ENCODE measurements at places on chromosomes 12 and 14.

- no peak for DNase-seq
These were observed 1.6 kb upstream of the ATP2B1 start for GRCh38 chr12:89709995-89710872.

GRCh38 chr12:116604178-116604895 is 45.2 kb downstream of the MAP1LC3B2 start:
- DNase-seq: no peak

GRCh38 chr14:71469643-71470335 is 462.4 kb upstream of the RGS6 start:
- DNase-seq: no peak

DNA sequence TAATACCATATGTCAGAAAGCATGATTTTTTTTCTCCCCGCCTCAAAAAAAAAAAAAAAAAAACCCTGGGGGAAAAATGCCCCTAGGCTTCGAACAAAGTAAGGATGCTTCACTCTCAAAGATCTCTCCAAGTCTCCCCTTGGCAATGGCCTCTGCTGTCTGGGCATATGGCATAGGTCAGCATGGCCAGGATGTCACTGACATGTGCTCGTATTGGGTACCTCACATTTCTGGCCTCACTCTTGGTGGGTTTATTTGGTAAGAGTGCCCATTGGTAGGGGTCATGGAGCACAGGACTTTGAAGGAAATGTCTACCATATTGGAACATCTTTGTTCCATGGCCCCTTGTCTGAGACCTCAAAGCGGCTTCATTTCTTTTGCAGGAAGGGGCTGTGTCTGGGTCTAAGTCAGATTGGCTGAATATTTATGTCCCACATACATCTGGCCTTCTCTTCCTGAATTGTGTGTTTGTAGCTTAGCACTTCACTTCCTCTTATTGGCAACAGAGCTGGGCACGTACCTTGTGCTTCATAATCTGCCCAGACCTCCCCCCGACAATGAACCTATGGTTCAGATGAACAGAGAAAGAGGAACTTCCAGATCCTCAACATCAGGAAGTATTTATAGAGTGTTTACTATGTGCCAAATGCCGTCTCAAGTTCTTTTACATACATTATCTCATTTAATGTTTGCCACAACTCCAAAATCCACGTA is 36.3 kb upstream of the OAS1 start:
- DNase-seq: no peak

DNA sequence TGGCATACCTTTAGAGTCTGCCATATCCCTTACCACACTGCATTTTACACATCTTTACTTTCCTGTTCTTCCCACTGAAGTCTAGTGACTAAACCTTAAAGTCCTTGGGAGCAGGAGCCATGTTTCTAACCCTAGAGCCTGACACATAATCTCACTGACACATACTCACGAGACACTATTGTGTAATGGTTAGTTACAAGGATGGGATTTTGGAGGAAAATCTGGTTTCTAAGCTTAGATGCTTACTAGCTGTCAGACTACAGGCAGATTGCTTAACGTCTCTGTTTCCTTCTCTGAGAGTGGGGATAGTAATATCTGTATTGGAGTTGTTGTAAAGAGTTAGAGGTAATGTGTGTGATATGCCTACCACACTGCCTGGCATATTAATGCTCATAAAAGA is 6.2 kb upstream of the DYRK4 start:
- DNase-seq: no peak

GRCh38 chr12:122060081-122060501 is 18.5 kb upstream of the MLXIP start:
- DNase-seq: no peak

- no peak for DNase-seq
These were observed 91.8 kb downstream of the NUAK1 start for GRCh38 chr12:106046947-106047346.

DNA sequence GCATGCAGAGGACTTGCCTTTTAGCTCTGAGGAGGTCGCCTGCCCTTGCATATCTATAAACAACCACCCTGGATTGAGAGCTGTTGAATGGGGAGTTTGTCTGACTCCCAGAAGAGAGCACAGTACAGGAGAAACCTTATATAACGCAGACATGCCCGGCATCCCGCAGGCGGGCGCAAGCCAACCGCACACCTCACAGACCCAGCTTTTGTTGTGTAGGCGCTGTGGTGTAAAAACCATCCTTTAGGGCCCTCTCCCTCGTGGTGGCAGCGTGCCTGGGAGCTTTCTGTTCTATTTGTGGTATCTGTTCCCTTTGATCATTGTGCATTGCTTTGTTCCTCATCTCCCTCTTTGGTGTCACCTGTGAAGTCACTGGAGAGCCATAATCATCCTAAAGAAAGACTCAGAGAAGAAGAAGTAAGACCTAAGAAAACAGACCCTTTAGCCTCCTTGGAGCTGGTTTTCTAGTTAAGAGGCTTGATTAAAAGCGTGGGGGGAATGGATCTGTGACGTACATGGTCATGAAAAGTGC is 77.7 kb downstream of the ETV6 start:
- no peak for DNase-seq

- peak; percentile 93 for DNase-seq
These were observed 10.8 kb downstream of the FBXL14 start for GRCh38 chr12:1583421-1584078.

GRCh38 chr12:97876780-97877179 is 414.2 kb downstream of the RMST start:
- no peak for DNase-seq

- peak; percentile 44 for DNase-seq
These were observed 1.1 kb downstream of the ADSS1 start for GRCh38 chr14:104724981-104725771.

DNA sequence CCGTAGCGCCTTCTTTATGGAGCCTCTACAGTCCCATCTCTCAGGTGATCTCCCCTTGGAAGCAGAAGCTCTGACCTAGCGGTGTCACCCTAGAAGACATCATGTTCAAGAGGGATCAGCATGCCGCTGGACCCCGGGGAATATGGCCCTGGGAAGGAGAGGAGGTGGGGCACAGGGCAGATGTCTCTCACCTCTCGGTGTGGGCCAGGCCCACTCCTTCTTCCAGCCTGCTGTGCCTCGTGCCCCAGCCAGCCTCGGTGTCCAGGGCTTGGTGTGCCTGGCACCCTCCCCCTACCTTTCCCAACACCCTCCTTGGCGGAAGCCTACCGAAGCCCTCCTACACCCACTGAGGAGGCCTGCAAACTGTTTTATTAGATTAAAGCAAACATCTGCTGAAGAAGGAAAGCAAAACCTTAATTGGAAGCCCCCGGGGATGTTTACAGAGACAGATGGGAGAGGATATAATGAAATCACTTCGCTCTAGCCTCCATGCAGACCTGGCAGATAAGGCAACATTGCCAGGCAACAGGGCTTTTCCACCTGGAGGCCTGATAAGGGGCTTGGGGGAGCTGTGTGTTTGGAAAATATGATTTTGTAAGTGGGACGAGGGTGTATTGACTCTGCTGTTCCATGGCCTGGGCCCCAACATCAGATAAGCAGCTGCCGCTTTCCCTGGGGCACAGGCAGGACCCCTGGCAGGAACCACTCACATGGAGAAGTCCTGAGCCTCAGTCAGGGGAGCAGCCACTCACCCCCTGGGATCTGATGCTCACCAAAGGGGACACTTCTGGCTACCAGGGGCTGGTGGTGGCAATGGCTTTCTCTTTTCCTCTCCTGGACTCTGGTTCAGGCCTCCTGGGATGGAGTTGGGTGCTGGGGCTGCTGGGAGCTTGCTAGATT is 5.7 kb upstream of the CHGA start:
- DNase-seq: no peak

DNA sequence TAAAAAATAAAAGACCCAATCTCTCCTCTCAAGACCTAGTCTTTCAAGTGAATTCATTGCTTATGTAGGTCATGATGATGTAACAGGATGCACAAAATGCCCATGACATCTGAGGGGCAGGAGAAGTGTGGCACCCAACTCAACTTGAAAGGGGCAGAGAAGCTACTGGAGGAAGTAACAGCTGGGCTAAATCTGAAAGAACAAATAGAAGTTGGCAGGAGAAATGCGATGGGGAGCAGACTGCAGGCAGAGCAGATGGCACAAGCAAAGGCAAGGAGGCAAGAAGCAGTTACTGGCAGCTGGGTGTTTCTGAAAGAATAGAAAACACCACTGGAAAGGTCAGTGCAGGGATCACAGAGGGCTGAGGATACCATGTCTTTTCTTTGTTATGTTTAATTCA is 14.6 kb downstream of the SLC38A4 start:
- DNase-seq: no peak

DNA sequence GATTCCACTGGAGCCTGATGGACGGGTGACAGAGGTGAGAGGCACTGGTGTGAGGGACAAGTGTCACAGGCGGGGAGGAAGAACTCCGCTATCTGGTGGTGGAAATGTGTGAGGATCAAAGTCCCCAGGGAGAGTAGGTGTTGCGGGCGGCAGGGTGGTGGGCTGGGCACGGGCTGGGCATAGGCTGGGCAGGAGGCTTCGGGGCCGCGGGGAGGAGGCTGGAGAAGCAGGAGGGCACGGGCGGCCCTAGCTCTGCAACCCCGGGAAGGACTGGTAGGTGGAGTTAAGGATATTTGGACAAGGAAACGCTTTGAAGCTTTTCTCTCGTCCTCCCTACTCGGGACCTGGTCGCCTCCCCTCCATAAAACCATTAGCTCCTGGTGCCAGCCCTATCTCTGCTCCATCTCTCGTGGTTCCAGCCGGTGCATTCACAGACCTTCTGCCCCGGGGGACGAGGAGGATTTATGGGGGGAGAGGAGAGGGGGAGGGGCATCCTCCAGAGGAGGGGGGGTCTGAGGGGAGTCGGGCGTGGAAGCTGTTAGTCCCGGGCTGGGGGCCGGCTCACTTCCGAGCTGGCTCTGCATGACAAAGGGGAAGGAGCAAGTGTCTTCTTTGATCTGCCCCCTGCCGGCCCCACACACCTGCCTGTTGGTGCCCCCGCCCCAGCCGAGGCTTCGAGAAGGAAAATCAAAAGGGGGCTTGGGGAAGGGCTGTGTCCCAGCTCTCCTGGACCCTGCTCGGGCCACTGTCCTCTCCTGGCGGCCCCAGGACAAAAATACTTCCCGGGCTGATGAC is 504 bp downstream of the WNT5B start:
- DNase-seq: no peak

GRCh38 chr12:25975682-25976081 is 17.2 kb downstream of the RASSF8 start:
- DNase-seq: no peak

- no peak for DNase-seq
These were observed 17.3 kb upstream of the DNAH10 start for GRCh38 chr12:123744836-123745235.

DNA sequence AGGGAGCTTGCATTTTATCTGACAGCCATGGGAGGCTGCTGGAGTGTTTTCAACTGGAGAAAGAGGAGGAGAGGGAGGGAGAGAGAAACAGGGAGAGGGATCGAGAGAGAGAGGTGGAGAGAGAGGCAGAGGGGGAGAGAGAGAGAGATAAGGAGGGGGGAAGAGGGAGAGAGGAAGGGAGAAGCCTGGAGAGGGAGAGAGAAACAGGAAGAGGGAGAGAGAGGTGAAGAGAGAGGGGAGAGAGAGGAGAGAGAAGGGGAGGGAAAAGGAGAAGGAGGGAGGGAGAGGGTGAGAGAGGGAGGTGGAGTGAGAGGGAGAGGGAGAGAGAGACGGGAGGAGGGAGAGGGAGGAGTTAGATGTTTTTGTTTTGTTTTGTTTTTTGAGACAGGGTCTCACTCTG is 45.6 kb downstream of the DNAH10 start:
- DNase-seq: no peak

DNA sequence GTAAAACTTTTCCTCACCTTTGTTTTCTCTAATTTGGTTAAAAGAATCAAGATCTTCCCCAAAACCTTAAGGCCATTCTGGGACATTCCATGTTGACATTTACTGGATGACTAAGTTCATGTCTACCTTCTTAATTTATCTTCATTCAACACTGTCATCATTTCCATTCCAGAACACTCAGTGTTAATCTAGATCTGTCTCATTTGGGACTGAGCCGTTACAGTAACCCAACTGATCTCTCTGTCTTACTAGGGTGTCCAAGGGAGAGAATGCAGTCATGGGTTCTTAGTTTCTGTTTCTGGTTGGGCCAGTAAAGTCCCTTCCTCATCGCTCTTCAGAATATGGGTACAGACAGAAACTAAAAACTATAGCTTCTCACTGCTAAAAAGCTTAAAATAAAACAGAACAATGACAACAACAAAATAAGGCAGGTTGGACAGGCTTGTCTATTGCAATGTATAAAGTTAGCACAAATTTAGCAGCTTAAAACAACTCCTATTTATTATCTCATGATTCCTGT is 144.8 kb downstream of the ASCL1 start:
- DNase-seq: no peak

DNA sequence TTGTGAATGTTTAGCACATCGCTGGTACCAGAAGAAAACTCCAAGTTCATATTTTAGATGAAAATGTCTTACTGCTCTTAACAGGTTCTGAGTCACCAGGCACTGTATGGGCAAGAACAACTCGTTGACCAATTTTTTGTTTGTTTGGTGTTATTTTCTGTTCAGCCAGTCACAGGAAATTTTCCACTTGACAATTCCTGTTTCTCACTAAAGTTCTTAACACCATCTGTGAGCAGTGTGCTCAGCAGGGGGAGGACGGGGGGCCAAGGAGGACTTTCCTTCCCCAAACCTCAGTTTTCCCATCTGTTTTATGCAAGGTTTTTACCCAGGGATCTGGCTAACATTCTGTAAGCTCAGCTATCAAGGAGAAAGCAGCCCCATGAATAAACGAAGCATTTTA is 3.0 kb downstream of the NUAK1 start:
- peak; percentile 72 for DNase-seq
